ENCODE measurements at places on chromosomes 6 and 20.

GRCh38 chr6:102501615-102502014 is 1108.1 kb downstream of the GRIK2 start:
- DNase-seq, result no peak

DNA sequence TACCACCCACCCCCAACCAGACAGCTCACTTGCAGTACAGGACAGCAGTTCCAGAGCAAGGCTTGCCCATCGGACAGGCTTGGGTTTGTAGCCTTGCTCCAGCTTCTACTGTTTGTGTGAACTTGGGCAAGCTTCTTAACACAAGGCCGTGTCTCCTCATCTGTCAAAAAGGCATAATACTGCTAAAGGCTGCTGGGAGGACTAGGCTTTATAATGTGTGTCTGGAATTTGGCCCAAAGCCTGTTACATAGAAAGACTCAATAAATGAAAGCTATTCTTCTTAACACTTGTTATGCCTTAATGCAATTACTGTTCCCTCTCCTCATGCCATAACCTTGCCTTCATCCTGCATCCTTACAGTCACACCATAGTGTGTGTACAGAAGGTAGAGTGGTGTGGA is 43.4 kb downstream of the LYRM4 start:
- no peak for DNase-seq

GRCh38 chr6:31042806-31043205 is 32.5 kb downstream of the MUC22 start:
- DNase-seq, result no peak

GRCh38 chr6:3847521-3847920 is 1.7 kb upstream of the FAM50B start:
- DNase-seq, result no peak

- DNase-seq, result peak; percentile 49
Observed at GRCh38 chr6:37783856-37784584, 35.5 kb upstream of the ZFAND3 start.

GRCh38 chr20:49380337-49380780 is 102.1 kb downstream of the KCNB1 start:
- DNase-seq, result no peak

- no peak for DNase-seq
Observed at GRCh38 chr20:38170826-38171674, 6.0 kb upstream of the TGM2 start.

DNA sequence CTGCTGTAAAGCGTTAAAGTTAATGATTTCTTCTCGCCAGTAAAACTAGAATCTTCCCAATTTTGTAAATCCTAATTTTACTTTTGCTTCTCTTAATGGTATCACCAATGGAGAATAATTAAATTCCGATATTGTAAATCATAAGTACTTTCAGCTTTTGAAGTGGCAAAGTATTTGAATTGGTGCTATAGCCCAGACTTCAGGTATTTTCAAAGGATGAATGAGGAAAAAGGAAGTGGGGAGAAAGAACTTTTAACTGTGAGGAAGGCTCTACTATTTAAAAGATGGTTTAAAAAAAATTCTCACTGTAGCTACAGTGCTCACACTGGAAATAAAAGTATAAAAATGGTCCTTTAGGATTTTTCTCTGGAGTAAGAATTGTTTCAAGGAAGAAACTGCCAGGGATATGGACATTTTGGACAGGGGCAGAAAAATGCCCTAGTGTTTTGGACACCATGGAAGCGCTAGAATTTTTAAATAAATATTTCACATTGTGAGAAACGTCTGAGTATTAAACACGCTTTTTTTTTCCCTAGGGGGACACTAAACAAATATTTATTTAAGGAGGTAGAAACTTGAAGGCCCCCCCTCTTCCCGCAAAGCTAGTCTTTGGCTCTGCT is 1.3 kb upstream of the TAB2 start:
- DNase-seq, result no peak

- peak; percentile 22 for DNase-seq
Observed at GRCh38 chr6:163170294-163170883, 244.1 kb upstream of the QKI start.

- DNase-seq, result no peak
Observed at GRCh38 chr6:89495961-89496535, 63.1 kb downstream of the ANKRD6 start.

GRCh38 chr20:34993941-34994508 is 38.4 kb downstream of the MYH7B start:
- DNase-seq, result no peak

DNA sequence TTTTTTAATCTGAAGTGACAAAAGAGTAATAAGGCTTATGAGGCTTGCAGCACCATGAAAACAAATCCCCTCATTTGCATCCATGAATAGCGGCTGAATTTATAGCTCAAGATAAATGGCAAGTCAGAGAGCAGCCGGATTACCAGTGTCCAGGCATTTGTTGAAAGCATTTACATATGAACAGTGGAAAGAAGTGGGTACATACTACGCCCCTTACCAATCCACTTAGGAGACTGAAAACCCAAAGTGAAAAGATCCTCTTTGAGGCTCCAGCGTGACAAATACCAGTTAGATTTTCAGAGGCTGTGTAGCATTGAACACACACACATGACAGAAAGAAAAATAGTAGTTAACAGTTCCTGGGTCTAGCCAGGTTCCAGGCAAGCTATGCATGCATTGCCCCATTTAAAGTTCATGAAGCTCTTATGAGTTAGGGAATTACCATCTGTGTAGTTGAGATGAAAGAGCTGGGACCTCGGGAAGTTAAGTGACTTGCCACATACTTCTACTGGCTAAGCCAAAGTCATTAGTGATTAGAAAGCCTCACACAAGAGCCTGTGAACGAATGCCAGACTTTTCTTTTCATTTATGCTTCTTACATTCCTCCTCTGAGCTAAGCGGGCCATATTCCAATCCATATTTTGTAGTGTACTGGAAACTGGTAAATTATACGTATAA is 28.3 kb upstream of the NHSL1 start:
- DNase-seq, result no peak

GRCh38 chr20:50578778-50579165 is 68.6 kb downstream of the PTPN1 start:
- DNase-seq, result no peak

DNA sequence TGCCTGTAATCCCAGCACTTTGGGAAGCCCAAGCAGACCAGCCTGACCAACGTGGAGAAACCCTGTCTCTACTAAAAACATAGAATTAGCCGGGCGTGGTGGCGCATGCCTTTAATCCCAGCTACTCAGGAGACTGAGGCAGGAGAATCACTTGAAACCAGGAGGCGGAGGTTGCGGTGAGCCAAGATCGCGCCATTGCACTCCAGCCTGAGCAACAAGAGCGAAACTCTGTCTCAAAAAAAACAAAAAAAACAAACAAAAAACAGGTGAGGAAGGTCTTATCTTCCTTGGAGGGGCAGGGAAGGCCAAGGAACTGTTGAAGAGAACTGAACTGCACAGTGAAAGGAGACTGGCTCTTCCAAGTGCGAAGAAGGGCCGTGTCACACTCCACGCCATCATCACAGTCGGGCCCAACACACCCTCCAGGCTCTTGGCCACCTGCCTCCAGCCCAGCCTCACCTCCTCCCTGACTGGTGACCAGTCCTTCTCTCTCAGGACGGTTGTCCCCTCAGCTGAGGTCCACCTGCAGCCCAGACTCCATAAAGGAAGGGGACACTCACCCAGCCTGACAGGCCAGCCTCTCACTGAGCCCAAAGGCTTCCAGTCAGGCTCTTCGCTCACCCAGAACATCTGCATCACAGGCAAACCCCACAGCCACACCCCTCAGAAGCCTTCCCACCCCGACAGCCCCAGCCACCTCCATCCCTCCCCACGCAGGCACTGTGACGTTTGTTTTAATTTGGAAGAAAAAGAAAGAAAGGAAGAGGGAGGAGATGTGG is 4.1 kb downstream of the ZC3H12D start:
- DNase-seq, result no peak

GRCh38 chr6:12246900-12247299 is 43.3 kb upstream of the EDN1 start:
- DNase-seq, result no peak

- DNase-seq, result no peak
Observed at GRCh38 chr6:51844336-51844735, 243.1 kb downstream of the PKHD1 start.

GRCh38 chr6:104887350-104887749 is 27.6 kb upstream of the HACE1 start:
- no peak for DNase-seq

Data from GM12891 (cell line).